ENCODE measurements at places on chromosomes 12 and 14.

DNA sequence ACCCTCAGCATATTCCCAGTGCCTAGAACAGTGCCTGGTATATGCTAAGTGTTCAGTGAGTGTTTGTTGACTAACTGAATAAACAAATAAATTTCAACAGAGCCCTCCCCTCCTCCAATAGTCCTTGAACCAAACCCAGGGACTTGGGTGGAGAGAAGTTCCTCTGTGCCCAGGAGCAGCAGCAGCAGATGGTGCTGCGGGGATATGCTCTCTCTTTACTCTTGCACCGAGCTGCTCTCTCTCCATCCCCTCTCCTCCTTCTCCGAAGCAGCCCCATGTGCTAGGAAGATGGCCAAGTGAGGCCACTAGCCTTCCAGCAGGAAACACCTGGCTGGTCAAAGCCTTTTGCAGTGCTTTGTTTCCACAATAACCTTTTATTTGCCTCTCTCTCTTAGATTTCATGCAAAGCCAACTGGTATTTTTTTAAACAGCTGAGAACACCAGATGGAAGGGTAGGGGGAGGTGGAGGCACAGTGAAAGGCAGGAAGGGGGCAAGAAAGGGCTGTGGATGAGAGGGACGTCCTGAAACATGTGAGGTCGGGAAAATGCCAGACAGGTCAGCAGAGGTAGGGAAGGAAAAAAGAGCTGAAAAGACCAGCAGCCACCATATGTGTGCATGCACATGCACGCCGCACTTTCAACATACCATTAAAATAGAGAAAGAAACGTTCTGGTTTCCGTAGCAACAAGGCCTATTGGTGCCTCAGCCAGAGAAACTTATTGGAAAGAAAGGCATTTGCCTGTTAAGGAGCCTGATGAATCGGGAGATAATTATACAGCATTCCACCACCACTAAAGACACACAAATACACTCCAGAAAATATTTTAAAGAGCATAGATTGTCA lies 78.9 kb downstream of the EMP1 start:
- DNase-seq = no peak

- DNase-seq = no peak
These were observed 21.6 kb downstream of the C12orf71 start for GRCh38 chr12:27060740-27061139.

DNA sequence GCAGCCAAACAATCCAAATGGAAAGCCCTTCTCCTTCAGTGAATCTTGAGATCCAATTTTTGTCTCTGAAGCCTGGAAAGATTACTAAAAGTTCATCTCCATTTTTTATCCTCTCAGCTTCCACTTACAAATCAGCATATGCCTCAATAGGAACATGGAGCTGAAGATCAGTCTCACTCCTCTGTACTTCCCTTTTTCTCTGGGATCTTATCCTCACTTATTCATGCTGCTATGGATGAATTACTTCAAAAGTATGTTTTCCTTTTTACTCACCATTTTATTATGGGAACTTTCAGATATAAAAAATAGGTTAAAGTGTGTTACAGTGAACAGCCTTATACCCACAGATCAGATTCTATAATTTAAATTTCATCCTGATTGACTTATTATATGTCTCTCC lies 14.4 kb upstream of the NTF3 start:
- no peak for DNase-seq

- no peak for DNase-seq
These were observed 450 bp downstream of the DDN start for GRCh38 chr12:48998497-48999353.

GRCh38 chr12:89985935-89986334 lies 277.3 kb upstream of the ATP2B1 start:
- no peak for DNase-seq

DNA sequence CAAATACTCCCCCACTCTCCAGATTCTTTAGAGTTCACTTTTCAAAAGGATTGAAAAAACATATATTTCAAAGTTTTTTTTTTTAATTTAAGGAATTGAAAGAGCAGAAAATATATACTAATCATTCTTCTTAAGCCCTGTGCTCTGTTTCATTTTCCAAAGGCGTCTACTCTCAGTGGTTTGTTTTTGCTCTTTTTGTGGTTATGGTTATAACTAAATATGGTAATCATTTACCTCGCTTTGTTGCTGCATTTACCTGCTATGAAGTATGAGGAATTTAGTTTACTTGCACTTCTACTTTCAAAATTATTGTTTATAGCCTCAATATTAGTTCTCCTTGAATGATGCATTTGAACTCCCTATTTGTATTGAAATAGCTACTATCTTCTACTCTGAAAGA lies 55.9 kb upstream of the LRRK2 start:
- no peak for DNase-seq

DNA sequence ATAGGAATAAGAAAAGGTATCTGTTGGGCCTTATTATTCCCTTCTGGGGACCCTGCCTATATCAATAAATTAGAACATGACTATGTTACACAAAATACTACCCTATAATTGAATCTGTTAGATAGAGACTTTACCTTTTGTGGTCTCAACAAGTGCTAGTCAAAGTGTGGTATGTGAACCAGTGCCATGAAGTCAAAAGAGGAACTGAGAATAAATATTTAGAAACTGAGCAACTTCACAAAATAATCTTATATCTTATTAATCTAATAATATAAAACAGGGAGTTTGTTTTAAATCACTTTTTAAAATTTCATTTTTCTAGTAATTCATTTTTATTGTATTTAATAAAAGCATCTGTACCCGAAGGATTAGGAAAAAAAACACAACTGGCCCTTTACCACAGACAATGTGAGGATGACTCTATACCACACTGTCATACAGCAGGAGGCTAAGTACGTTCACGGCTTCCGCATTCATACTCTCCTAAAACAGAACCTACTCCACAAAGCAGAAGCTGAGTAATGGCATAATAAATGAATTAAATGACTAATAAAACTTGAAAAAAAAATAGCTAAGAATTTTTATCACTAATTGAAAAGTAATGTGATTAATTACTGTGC lies 42.1 kb downstream of the SEC23A start:
- DNase-seq = no peak

- no peak for DNase-seq
These were observed 27.8 kb upstream of the GPR132 start for GRCh38 chr14:105093038-105093430.

- no peak for DNase-seq
These were observed 45.3 kb upstream of the PTHLH start for GRCh38 chr12:28017873-28018255.

DNA sequence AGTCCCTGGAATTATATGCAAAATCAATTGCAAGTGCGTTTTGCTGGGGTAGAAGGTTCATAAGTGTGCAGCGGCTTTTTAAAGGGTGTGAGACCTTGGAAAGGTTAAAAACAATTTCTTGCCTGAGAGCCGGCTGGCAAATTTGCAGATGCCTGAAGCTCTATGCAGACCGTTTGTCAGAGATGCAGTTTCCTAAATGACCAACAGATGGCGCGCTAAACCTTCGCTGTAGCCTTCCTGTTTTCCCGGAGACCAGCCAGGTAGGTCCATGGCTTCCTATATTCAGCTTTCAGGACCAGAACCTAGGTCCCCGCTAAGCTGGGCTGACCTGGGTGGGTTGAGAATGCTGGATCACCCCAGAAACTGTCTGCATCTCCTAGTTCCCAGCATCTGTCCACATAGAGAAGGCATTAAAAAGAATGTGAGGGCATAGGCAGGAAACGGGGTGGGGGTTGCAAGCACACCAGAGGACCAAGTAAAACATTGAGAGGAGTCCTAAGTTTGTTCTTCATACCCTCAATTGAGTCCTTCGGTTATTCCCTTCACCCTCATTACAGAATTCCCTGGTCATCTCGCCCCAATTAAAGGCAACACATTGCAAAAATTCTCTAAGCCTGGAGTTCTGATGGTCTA lies 5.7 kb upstream of the NOS1 start:
- peak; percentile 47 for DNase-seq

- DNase-seq = no peak
These were observed 41.8 kb upstream of the CCDC196 start for GRCh38 chr14:66444271-66444927.

- no peak for DNase-seq
These were observed 5.0 kb upstream of the DUSP6 start for GRCh38 chr12:89357297-89357730.

- no peak for DNase-seq
These were observed 2.8 kb downstream of the TBX5 start for GRCh38 chr12:114403011-114403689.

DNA sequence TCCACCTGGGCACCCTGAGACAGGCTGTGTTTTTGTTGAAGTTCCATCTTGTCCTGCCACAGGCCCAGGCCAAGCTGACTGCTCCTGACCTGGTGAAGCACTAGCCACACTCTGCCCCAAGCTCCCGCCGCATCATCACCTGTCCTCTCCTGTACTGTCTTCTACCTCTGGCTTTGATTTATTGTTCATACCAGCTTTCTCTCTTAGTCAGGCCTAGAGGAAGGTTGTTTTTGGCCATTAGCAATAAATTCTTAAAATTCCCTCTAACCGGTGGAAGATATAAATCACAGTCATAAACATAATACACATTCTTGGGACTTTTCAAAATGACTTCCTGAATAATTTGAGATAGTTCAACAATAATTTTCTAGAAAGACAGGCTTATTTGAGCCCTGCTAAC lies 169.4 kb downstream of the DAD1 start:
- DNase-seq = no peak

DNA sequence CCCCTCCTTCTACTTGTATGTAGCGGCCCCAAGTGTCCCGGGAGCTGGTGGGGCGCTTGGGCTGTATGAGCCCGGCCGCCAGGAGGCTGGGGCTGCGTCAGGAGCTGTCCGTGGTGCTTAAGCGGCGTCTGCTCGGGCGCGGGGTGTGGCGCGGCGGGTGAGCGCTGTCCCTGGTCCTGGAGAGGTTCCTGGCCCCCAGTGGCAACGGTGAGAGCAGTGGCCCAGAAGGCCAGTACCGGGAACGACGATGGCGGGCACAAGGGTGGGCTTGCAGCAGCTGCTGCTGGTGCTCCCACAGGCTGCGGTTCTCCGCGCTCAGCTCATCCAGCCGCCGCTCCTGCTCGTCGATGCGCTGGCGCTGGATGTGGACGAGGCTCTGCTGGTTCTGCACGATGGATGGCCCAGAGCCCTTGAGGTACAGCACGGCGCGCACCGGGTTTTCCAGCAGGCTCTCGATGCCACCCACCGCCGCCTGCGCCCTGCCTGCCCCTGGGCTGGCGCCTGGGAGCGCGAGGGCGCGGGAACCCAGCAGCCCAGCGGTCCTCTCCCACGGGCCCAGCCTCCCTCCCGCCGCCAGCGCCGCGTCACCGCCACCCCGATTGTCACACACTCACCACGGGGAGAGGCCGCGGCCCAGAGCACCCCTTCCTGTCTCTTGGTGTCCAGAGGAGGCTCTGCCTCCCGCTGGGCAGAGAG lies 41.9 kb upstream of the FKBP4 start:
- peak; percentile 36 for DNase-seq

DNA sequence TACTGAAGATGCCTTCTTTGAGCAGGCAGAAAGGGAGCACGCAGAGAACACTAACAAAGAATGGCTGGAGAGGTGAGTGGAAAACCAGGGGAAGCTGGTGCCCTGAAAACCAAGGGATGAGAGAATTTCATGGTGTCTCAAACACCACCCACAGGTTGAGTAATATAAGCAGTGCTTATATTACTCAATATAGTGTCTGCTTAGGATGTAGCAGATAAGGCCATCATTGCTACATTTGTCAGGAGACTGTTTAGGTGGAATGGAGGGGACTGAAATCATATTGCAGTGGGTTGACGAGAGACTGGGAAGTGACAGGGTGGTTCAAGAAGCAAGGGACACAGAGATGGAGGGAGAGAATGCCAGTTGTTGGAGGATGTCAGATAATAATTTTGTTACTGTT lies 20.6 kb downstream of the PKP2 start:
- DNase-seq = no peak

GRCh38 chr14:86911486-86911885 lies 1081.5 kb downstream of the GALC start:
- no peak for DNase-seq

DNA sequence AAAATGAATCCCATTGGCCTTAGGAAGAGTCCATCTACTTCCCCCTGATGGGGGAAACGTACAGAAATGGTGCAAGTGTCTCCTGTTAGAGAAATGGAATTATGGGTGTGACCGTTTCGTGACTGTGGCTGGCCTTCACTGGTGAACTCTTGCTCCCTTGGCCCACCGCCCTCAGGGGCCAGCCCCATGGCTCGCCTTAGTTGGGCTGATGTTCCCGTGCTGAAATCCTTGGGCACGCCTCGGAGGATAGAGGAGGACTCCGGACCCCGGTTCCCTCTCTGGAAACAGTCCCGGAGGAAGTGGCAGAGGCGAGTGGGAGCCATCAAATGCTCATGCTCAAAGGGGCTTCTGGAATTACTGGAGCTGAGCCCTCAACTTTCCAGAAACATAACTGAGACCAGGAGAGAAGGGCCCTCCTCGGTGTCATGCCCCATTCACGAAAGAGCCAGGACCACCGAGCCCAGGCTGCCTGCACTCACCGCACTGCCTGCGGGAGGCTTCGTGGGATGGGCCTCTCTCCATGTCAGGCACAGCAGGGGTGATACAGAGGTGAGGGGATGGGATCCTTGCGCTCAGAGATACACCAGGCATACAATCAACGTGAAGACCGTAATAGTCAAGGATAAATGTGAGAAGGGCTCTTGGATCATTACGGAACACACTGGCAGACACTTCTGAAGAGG lies 10.1 kb upstream of the CACNA2D4 start:
- DNase-seq = no peak

DNA sequence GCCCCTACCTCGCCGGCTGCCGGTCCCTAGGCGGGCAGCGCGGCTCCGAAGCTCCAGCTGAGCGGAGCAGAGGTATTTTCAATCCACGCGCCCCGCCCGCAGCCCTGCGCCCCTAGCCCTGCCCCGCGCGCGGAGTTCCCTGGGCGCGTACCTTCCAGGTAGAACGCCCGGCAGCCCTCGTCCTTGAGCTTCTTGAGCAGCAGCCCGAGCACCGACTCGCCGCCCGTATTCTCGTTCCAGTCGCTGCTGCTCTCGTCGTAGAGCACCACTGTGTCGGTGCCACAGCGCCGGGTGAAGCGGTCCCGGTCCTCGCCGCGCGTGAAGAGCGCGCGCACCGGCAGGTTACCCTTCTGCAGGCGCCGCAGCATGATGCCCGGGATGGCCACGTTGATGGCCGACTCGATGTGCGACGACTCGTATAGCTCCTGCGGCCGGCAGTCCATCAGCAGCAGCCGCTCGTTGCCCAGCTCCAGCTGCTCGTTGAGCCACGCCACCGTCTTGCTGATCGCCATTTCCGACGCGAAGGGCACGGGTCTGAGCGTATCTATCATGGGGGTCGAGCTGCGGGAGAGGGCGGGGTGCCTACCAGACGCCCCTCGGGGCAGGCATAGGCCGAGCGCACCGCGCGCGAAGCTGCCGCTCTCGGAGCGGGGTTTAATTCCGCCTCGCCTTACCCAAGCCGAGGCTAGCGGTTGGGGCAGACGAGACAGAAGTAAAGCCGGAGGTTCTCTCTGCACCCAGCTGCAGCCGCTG lies 636 bp downstream of the DUSP6 start:
- DNase-seq = no peak

GRCh38 chr12:114480337-114481199 lies 74.6 kb upstream of the TBX5 start:
- DNase-seq = no peak

GRCh38 chr12:68863109-68863770 lies 55.3 kb downstream of the MDM2 start:
- DNase-seq = no peak

- DNase-seq = no peak
These were observed 55.0 kb upstream of the GRIP1 start for GRCh38 chr12:66733839-66734238.

Data from amygdala (tissue), 56 donors.